ENCODE measurements at places on chromosomes 4 and X.

DNA sequence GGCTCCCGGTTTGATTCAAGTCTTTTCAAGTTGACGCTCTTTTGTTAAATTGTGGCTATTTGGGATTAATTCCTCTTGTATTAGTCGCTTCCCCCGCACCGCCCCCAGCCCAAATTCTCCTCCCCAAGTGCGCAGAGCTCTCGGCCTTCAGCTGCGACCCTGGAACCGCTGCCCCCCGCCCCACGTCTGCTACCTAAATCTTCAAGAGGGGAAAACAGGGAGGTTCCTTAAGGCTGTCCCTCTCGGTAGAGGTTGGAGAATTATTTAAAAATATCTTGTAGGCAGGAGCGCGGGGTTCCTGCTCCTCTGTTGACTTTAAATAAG, 860 bp upstream of the RPS6KA3 start:
- no peak for DNase-seq

- no peak for DNase-seq
Measured at GRCh38 chr4:77710059-77710458, 104.4 kb downstream of the CXCL13 start.

DNA sequence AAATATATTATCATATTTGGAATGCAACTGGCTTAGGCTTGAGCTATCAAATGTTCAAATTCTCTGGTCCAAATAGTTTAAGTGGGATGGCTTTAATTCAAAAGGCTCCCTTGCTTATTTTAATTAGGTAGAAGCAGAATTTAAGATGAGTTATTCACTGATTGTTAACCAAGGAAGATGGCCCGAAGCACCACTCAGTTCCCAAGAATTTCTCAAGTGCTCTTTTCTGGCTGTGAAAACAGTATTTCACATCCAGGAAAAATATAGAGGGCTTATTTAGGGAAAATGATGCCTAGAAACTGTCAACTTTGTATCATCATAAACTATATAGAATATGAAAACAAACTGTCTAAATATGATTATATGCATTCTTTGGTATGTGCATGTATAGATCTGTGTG, 246.5 kb upstream of the SFRP2 start:
- no peak for DNase-seq

DNA sequence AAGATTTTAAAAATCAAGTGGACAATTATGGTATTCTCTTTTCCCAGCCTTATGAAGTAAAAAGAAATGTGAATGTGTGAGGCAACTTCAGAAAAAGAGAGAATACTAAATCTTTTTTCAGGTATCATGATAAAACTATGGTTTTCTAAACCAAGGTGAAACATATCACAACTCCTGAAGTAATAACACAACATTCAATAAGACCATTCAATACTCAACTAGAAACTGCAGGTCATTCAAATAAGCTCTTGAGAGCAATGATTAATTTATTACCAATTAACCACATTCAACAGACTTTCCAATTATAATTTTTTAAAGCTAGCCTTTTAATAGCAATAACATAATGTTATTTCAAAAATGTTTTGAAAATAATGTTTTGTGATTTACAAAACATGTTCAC, 35.8 kb downstream of the SLC10A7 start:
- DNase-seq, result no peak

DNA sequence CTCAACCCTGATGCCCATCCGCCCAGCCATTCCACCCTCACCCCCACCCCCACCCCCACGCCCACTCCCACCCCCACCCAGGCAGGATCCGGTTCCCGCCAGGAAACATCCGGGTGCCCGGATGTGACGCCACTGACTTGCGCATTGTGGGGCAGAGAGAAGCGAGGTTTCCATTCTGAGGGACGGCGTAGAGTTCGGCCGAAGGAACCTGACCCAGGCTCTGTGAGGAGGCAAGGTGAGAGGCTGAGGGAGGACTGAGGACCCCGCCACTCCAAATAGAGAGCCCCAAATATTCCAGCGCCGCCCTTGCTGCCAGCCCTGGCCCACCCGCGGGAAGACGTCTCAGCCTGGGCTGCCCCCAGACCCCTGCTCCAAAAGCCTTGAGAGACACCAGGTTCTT, at the start of gene MAGEA1:
Gene MAGEA1 (plus strand): TSS at position 154 of the 400 bp plus-strand sequence. CDS start 3,106 bp downstream, outside the sequence.
- no peak for DNase-seq

DNA sequence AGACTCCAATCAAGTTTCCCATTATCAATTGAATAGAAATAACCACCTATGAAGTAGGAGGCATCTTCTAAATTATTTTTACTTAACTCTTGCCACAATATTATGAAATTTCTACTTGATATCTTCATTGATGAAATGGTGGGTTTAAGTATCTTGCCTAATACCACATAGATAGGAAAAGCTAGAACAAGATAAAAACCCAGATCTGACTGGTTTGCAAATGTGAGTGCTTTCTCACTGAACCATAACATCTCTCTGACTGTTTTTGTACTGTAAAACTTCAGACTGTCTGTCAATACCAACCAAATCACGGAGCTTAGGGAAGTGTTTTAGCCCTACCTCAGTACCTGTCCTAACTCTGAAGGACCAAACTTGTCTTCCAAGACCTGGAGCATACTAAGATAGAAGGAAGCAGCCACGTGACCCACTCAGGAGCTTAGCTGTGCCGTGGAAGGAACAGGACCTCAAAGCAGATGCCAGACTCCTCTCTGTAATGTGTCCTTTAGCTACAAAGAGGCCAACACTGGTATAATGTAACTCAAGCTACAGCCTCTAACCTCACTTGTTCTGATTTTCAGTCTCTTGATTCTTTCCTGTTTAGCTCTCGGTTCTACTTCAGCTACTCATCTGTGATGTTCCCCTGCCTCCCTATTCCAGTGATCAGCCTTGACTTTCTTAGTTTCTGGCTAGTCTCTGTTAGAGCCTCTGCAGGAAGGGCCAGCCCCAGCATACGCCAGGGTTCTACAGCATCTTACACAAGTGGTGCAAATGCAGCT, 84.4 kb downstream of the LRP2BP start:
- DNase-seq, result no peak

DNA sequence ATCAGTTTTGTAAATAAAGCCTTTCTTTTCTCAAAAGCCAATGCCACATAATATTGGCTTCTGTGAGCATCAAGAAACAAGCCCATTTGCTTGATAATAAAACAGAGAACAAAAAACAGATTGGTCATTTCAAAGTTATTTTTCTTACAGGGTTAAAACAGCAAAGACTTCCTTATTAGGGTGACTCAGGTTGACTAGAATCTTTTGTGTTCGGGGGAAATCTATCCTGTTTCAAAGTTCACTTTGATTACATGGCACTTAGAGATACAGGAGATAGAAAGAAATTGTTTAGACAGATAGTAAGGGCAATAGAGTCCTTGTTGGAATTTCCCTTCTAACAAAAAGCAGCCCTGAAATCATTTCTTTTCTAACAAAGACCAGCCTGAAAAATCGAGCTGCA, 170.0 kb upstream of the GLRA2 start:
- no peak for DNase-seq

DNA sequence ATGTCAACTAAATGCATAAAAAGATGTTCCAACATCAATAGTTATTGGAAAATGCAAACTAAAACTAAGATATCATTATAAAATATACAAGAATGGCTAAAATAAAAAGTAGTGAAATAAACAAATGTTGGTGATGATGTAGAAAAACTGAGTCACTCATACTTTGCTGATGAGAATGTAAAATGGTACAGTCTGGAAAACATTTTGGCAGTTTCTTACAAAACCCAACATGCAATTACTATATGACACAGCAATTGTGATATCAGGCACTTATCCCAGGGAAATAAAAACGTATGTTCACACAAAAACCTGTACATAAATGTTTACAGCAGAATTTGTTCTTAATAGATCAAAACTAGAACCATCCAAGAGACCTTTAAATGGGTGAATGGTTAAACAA, 182.6 kb downstream of the RTL9 start:
- no peak for DNase-seq

DNA sequence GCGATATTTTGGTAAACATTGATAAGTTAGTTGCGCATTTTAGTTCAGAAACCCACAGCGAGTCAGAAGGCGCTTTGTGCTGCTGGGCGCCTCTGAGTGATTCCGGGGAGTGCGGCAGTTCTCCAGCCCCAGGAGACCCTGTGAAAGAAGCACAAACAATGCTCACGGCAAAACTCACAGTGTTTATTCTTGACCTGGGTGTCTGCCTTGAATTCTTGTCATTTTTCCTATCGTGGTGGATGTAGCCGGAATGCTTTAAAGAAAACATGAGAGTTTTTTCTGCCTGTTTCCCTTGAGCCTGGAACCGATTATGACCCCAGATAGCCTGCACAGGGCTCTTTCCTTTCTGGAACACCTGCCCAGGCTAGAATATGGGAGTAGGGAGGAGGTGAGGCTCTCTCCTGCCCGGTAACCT, 6.7 kb downstream of the TBL1X start:
- no peak for DNase-seq

DNA sequence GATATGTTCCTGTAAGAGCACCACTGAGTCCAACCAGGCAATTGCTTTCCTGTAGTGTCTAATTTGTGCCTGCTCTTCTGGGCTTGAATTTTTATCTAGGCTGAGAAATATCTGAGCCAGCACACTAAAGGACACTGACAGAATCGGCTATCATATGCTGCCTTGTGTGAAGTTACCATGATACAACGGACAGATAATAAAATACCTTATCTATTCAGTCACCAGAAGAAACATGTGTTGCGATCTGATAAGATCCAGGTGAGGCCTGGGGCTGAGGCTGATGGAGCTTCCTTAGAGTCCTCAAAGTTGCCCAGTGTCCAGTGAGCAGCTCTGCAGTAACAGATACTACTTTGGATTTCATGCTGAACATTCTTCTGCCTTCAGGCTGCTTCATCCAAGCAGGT, 111.8 kb downstream of the ZNF518B start:
- no peak for DNase-seq

DNA sequence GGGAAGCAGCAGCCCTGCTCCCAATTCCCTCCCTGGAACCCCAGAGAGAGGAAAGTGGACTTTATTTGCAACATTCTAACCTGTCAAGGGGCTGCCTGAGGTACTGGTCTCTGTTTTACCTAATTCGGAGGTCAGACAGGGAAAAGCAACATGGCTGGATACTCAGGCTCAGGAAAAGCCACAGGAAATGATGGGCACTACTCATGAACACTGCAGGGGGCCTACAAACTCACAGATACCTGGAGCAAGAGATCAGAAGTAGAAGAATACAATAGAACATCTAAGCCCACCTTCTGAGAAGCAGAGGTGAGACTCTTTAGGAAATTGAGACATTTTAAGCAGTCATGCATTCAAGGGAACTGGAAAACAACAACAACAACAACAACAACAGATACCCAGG, 15.4 kb upstream of the CSTF2 start:
- no peak for DNase-seq

DNA sequence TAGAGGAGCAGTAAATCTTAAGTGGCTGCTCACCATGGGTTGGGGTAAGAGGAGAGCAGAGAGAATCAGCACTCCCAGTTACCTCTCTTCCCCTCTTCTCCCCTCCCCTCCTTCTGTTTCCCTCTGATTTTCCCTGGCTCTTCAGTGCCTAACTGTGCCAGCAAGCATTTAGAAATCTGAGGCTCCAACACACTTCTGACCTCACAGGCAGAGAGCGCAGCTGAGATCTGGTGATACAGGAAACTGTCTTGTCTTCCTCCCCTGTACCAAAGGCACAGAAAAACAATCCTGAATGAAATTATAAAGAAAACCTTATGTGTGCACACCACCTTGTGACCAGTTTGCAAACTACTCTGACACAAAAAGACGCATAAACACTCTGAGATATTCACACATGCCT, 82.4 kb upstream of the SMIM10 start:
- peak; percentile 35 for DNase-seq

GRCh38 chrX:150161193-150161592, 201.9 kb upstream of the MAMLD1 start:
- DNase-seq, result no peak

GRCh38 chrX:39823424-39823823, 274.3 kb downstream of the BCOR start:
- no peak for DNase-seq

GRCh38 chrX:15854080-15854655, 445 bp downstream of the AP1S2 start:
- no peak for DNase-seq

- DNase-seq, result no peak
Measured at GRCh38 chr4:4890574-4891255, 31.2 kb downstream of the MSX1 start.

- DNase-seq, result no peak
Measured at GRCh38 chrX:114581528-114582263, 2.2 kb upstream of the HTR2C start.

GRCh38 chr4:188289531-188290125, 150.4 kb downstream of the TRIML1 start:
- DNase-seq, result no peak

DNA sequence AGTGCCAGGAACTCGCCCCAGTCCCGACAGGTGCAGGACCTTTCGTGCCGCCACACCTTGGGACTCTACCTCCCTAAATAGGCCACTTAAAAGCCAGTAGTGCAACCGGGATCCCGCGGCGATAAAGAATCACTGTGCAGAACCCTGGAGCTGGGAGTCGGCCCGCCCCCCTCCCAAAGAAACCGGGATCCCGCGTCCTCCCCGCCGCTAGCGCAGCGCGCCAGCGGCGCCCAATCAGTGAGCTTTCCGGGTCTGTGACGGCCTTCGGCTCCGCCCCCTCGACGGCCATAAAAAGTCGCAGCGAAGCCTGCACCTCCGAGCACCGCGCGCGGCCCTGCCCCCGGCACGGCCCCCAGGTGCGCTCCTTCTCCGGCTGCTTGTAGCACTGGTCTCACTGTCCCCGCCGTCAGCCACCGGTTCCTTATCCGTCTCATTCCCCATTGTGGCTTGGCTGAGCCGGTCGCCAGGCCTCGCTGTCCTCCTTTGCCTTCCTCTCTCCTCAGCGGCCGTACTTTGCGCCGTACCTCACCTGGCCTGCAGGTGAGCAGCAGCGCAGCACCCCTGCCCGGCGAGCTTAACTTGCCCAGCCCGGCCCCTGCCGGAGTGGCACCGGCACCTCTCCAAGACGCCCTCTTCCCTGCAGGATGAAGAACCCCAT, at the start of gene LRAT:
Gene LRAT (plus strand): TSS at position 318 of the 658 bp plus-strand sequence. CDS start 327 bp downstream, at position 645.
- peak; percentile 18 for DNase-seq

- no peak for DNase-seq
Measured at GRCh38 chr4:20378181-20378580, 126.5 kb downstream of the SLIT2 start.

DNA sequence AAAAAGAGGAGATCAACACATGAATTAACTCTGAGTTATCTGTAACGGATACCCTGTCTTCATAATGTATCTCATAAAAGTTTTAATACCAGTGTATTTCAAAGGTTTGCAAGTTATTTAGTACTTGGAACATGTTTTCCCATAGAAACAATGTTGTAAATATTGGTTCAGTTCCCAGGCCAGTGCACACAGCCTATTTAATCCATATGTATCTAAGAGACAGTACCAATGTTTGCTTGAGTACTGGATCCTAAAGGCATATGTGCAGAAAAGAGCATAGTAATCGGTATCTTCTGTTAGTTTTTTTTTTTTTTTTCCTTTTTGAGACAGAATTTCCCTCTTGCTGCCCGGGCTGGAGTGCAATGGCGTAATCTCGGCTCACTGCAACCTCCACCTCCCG, 46.1 kb downstream of the SLIT2 start:
- DNase-seq, result no peak

- DNase-seq, result no peak
Measured at GRCh38 chr4:13584481-13584880, 40.2 kb upstream of the NKX3-2 start.

All from astrocyte of the spinal cord (primary cell).